ENCODE measurements at places on chromosomes 16 and 17.

DNA sequence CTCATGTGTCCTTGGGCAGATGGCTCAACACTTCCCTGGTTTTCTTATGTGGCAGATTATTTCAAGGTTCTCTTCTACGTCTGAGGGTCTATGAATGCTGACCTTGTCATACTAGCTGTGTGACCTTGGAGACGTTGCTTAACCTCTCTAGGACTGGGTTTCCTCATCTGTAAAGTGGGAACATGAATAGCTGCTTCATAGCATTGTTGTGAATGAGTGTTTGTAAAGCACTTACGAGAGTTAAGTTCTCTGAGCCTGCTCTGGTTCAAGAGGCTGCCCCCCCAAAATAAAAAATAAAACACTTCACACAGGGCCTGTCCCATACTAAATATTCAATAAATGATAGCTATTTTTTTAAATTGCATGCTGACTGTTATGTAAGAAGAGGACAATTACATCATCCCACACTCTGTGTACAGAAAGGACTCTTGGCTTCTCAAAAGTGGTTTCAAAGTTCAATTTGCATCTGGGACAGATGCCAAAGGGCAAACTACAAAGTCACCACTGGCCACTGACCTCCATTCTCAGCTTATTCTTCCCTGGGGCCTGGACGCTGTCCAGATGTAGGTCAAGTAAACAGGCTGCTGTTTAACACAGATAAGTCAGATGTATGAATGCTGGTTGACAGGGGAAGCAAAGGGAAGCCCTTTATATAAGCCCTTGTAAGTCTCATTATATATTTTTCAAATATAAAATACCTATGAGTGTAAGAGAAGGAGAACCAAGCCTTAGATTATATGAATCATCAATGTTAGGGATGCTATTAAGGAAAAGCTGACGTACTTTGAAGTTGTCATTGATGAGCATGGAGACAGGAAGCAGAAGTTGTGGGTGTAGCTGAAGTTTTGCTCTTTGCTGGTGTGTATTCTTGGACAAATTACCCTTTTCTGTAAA, 15.4 kb upstream of the NDEL1 start:
- no peak for DNase-seq

GRCh38 chr16:1351582-1352362, at the start of the genes GNPTG and TSR3:
Gene GNPTG, plus strand, starts transcription at chr16:1351931. Its CDS starts 35 bp downstream, at chr16:1351966.
Gene TSR3, minus strand, starts transcription at chr16:1351878. Its CDS starts 74 bp downstream, at chr16:1351804.
- peak; percentile 78 for DNase-seq

DNA sequence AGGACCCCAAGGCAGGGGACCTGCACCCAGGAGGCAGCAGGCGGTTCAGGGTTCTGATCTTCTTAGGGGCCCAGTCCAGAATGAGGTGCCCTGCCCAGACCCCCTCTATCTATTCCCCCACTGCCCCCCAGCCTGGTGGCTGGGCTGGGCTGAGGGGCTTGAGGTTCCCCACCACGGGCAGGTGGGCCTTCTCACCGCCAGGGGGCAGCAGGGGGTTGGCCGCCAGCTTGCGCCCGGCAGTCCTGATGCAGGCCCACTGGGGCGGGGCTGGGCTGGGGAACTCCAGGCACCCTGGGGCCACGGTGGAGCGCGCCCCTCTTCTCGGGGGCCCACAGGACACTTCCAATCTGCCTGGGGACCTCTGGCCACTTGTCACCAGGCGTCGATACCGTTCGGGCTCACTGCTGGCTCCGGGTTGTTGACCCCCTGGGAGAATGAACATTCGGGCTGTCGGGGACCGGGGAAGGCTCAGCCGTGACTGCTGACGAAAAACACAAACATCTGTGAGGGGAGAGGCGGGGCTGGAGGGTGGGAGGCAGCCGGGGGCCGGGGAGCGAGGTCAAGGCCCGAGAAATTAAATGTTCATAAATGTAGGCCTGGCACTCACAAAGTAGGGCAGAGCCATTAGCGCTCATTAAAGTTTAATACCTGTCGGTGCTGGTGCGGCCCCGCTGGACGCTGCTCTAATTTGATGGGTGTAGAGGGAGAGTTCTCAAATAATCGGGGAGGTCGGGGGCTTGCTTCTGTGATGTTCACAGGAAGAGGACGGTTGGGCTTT, 219.3 kb upstream of the GSE1 start:
- DNase-seq, result peak; percentile 49

DNA sequence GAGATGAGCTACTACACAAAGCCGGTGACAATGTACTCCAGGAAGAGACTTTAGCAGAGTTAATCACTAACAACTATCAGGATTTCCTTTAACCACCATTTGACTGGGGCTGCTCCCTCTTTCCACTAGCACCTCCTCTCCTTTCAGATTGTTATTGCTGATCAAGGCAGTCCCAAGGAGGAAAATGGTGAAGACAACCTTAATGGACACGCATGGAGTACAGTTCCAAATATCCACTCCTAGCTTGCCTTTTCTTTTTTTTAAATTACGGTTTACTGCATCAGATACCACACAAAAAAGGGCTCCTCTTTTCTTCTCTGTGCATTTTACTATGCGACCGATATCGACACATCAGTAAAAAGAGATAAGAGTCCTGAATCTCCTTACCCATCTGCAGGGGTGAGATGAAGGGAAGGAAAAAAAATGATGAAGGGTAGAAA, 30.9 kb downstream of the FAM222B start:
- DNase-seq, result no peak

GRCh38 chr17:10208604-10209193, 10.3 kb upstream of the GAS7 start:
- no peak for DNase-seq

GRCh38 chr17:41835800-41836549, at the start of gene NT5C3B:
Gene NT5C3B, minus strand, starts transcription at chr17:41836232. Its CDS starts 39 bp downstream, at chr17:41836193.
- peak; percentile 33 for DNase-seq

DNA sequence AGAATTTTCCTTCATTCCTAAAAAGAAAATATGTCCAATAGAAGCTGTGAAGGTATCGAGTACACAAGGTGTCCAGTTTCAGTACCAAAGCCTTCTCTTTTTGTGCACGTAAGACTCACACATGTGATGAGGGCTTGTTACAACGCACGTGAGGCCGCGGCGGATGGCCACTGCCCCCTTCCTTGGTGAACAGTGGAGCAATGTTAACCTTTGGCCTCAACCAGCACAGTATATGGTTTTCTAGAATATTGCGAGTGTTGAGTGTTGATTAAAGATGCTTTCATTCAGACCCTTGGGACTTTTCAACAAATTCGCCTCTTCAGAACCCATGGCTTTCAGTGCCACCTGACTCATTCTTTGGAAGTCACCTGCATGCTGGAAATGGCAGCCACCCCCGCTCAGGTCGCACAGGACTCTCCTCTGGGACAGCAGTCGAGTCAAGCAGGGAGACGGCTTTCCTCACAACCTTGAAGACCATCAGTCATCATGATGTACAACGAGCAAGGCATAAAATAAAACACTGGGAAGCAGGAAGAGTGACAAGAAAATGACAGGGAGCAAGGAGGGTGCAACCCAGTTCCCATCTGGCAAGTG, 14.5 kb downstream of the MAP1LC3B start:
- no peak for DNase-seq

- DNase-seq, result no peak
Observed at GRCh38 chr17:16569358-16569712, 331 bp upstream of the ZNF287 start.

- no peak for DNase-seq
Observed at GRCh38 chr16:1272453-1273198, 16.8 kb downstream of the TPSD1 start.

DNA sequence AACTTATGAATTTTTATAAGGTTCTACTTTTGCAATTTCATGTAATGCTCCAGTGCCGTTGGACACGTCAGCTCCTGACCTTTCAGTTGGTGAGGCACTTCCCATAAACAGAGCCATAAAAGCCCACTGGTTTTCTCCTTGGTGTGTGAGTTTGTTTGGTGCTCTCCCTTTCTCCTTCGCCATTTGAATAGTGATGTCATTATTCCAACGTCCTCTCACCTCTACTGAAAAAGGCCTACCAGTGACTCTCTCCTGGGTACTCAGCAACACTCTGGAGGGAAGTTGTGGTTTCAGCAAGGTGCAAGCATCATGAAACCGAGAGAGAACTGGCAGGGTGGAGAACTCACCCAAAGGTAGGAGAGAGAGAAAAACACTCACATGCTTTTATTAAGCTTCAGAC, 29.6 kb upstream of the HNF1B start:
- DNase-seq, result no peak

GRCh38 chr16:51134876-51135275, 16.2 kb downstream of the SALL1 start:
- DNase-seq, result no peak

DNA sequence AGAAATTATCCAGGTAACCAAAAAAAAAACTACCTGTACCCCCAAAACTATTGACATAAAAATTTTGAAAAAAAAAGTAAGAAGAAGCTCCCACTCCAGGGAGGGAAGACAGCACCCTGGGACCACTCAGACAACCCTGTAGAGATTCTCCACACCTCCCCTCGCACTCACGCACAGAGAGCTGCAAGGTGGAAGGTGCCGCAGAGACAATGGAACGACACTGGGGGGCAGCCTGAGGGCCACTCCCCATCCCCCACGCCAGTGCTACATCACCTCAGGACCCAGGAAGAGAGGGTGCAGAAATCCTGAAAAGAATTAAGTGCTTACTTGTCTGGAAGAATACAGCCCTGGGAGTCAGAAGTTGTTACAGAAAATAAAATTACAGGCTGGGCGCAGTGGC, 5.2 kb upstream of the CD79B start:
- DNase-seq, result no peak

GRCh38 chr17:79829004-79829403, 10.2 kb downstream of the CBX4 start:
- DNase-seq, result no peak

DNA sequence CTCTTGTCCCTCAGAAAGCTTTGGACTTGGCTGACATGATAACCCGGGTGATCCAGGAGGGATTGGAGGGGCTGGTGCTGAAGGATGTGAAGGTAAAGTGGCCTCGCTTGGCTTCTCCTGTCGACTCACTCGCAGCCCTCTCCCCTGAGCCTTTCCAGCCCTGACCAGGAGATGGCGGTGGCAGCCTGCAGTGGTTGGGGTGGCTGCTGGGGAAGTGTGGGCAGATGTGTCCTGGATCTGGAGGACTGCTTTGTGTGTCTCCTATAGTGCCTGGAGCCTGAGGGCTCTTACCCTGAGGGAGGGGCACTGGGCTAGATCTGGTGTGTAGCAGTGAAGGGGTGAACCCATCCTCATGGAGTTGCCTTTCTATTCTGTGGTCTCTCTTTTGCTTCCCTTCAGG, 17.9 kb downstream of the LIG3 start:
- DNase-seq, result peak; percentile 60

GRCh38 chr16:11583889-11584565, 2.7 kb downstream of the LITAF start:
- no peak for DNase-seq

Data from stimulated activated CD8-positive, alpha-beta memory T cell treated with anti-CD3 and anti-CD28 coated beads, Interleukin-2, amount 100 ng/mL, for 1 hour (primary cell).